OCI-M1 (cell line): ENCODE measurements at places on chromosomes 12 and 14.

DNA sequence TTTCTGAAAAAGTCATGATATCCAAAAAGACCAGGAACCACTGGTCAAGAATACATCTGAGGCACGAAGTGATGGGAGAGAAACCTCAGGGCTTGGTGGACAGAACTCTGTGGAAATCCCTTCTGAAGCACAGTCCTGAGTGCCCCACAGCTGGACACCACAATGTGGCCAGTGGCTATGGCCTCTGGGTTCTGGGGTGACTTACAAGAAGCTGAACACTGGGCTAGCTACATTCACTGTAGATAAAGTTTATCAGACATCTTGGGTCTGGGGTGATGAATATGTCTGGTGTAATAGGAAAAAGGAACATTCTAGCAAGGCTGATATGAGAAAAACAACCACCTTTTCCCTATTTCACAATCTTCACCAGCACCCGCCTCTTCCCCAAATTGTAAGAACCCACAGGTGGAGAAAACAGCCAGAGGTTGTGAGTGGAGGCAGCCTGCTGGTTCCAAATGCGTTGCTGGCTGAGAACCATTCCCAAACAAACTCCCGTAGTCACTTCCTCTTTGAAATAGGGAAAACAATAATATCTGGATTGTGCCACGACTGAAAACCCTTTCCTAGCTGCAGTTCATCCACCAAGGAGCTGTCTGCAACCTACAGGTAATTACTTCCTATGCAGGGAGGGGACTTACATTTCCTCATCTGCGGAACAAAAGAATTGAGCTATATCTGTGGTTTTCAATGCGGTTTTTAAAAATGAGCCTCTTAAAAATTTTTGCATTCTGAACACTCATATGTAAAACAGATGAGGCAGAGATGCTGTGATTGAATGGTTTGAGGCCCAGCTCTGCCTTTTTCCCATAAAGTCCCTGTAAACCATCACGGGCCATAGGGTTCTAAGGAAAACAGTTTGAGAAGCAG, 193.6 kb downstream of the SLC41A2 start:
- peak; percentile 55 for DNase-seq

- no peak for DNase-seq
These were observed 149.4 kb downstream of the BCL11B start for GRCh38 chr14:99122521-99123125.

DNA sequence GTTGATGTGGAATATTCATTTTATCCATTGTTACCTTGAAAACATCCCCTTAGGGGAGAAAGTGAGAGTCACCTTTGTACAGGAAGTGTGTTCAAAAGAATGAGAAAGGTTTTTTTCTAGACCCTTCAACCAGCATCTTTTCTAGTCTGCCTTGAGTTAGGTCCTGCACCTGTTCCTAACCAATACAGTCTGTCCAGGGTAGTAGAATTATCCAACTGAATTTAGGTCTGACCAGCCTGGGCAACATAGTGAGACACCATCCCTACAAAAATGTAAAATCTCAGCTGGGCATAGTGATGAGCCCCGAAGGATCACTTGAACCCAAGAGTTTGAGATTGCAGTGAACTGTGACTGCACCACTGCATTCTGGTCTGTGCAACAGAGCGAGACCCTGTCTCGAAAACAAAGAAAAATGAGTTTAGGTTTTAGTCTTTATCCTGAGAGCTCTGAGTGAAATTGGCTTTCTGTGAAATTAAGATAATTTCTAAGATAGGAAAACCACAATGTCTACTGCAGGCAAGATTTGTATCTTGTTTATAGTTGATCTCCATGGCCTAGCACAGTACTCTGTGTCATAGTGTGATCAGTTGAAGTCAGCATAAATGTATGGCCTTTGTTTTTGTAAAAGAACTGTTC, 25.2 kb downstream of the ARHGAP5 start:
- DNase-seq = no peak

DNA sequence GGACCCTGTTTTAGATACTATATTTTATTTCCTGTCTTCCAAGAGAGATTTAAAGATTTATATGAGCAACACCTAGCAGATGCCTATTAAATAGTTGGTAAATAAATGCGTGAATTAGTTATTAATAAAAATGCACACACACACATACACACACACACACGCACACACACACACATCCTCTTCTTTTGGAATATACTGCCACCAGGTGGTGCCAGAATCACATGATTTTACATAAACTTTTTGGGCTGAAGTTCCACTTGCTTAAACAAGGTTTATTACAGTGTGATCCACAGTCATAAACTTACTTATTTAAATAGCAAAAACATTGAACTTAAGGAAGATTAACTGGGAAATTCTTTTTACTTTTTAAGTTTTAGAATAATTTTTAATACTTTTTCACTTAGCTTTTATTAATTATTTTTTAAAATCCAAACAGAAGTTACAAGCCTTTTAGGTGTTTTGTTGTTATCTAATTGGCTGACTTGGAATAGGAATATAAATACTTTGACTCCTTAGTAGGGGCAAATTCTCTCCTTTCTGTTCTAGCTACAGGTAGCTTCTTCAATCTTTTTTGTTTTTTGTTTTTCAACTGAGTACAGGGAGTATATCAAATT, 17.5 kb downstream of the RAD51B start:
- peak; percentile 73 for DNase-seq

DNA sequence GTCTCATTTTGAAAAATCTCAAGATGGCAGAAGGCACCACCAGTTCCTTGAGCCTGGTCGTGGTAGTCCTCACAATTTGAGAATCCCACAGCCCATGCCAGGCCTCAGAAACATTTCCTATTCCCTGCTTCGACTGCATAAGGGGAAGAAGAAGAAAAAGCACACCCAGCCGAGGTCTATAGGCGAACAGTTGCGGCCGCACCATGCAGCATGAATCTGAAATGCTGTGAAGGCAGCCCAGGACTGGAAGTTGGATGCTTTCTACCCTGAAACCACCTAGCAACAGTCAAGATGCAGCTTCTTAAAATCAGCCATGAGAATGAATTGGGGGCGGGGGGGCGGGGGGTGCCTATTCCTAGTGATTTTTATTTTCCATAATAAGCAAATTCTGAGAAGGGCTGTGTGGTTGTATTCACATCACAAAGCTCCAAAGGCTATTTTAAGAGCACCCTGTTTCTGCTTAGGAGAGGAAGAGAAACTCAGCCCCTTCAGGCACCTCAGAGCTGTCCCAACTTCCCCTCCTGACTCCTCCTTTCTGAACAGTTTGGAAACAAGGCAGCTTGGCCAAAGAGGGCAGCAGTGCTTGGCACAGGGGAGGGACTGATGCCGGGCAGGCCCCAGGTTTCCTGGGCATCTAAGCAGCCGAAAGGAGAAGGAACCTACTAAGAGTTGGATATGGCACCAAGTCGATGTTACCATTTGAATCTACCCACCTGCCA, 172.5 kb upstream of the FOXN3 start:
- no peak for DNase-seq

DNA sequence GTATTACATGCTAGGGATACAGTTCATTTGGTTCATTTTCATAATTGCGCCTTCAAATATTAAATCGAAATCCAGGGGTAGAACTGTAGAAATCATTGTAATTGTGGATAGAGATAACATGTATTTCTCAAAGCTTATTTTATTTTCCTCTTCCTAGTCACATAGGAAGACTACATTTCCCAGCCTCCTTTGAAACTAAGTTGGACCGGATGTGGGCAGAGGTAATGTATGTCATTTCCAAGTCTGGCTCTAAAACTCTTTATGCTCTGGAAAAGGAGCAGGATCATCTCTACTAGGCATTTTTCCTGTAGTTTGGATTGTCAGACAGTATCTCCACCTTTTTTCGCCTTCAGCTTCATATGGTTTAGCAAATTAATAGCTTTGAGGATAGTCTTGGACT, 70.1 kb upstream of the CRY1 start:
- DNase-seq = no peak

- peak; percentile 19 for DNase-seq
These were observed 80.7 kb upstream of the METAP2 start for GRCh38 chr12:95393191-95393790.

GRCh38 chr14:81162941-81163340, 57.8 kb downstream of the GTF2A1 start:
- DNase-seq = peak; percentile 85

GRCh38 chr12:50107416-50108268, 3.8 kb downstream of the GPD1 start:
- DNase-seq = no peak

DNA sequence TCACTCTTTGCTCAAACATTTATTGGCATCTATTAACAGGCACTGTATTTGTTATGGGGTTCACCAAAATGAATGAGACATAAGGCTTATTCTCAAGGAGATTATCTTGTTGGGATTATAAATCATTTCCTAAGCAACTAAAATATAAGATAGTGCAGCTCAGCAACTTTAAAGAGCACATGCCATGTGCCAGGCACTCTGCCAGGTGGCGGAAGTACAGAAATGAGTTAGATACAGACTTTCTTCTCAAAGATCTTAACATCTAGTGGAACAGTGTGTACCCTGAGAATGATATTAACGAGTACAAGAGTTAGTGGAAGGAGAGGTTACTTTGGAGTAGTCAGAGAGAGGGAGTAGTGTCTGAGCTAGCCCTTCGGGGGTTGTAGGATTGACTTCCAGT, 28.4 kb upstream of the TOMM20L start:
- DNase-seq = no peak

DNA sequence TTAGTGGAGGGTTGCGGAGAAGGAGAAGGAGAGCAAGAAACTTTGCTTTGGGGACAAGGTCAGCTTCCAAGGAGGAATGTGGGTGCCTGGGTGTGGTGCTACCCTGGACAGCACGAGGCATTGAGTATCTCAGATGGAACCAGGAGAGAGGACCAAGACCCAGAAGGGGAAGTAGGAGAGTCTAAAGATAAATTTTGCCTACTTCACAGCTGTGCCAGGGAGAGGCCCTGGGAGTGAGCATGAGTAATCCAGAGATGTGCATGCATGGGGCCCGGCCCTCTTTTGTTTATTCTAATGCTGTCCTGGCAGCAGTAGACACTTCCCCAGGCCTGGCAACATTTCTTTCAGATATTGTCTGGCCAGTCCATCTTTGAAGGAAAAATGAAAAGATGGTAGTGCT, 49.5 kb upstream of the GNPNAT1 start:
- peak; percentile 16 for DNase-seq

- DNase-seq = no peak
These were observed 85.3 kb upstream of the PAWR start for GRCh38 chr12:79776111-79776510.

- no peak for DNase-seq
These were observed 68.9 kb downstream of the NCOR2 start for GRCh38 chr12:124498275-124499189.

DNA sequence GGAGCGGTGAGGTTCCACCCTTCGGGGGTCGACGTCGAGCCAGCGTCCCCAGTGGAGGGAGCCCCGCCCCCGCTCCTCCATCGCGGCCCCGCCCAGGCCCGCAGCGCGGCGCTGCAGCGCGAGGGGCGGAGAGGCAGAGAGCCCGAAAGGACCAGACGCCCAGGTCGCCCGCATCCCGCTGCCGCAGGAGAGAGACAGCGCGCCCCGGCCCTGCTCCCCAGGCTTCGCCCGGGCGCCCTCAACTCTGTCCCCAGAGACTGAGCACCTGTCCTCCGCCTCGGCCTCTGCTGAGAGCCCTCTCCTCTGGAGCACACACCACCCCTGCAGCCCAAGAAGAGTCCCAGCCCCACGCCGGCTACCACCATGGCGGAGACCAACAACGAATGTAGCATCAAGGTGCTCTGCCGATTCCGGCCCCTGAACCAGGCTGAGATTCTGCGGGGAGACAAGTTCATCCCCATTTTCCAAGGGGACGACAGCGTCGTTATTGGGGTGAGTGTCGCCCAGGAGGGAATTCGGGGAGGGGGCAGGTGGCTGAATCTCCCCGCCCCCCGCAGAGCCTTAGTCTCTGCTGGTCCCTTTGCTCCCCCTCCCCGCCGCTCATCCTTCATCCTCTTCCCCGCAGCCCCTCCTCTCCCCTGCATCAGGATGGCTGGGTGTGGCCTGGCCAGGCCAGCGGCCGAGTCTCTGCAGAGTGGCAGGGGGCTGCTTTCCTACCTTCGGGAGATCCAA, at the start of gene KIF5A:
Gene KIF5A, plus strand, starts transcription at position 136 of the 732 bp plus-strand sequence. Its CDS starts 228 bp downstream, at position 364.
- peak; percentile 62 for DNase-seq

DNA sequence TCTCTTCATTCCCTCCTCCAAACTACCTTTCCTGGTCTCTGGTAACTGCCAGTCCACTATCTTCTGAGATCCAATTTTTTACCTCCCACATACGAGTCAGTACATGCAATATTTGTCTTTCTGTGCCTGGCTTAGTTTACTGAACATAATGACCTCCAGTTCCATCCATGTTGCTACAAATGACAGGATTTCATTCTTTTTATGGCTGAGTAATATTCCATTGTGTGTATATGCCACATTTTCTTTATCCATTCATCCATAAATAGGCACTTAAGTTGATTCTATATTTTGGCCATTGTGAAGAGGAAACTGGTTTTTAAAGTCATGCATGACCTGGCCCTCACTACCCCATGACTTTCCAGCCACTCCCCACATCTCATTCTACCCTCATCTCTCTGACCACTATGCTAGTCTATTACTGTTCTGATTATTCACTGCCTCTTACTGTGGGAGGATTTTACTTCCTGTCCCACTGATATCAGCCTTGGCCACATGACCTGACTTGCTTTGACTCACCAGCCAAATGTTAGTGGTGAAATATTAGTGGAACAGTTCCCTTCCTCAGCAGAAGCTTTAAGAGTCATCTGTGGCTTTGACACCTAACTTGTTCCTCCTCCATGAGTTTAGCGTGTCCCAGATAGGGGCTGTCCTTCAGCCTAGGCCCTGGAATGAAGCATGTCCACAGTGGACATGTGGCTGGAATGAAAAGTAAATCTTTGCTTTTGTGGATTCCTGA, 52.2 kb downstream of the GOLGA5 start:
- peak; percentile 76 for DNase-seq

GRCh38 chr14:74691456-74691855, 21.4 kb downstream of the AREL1 start:
- DNase-seq = no peak

GRCh38 chr14:21072031-21072473, 1.9 kb downstream of the ARHGEF40 start:
- peak; percentile 84 for DNase-seq

DNA sequence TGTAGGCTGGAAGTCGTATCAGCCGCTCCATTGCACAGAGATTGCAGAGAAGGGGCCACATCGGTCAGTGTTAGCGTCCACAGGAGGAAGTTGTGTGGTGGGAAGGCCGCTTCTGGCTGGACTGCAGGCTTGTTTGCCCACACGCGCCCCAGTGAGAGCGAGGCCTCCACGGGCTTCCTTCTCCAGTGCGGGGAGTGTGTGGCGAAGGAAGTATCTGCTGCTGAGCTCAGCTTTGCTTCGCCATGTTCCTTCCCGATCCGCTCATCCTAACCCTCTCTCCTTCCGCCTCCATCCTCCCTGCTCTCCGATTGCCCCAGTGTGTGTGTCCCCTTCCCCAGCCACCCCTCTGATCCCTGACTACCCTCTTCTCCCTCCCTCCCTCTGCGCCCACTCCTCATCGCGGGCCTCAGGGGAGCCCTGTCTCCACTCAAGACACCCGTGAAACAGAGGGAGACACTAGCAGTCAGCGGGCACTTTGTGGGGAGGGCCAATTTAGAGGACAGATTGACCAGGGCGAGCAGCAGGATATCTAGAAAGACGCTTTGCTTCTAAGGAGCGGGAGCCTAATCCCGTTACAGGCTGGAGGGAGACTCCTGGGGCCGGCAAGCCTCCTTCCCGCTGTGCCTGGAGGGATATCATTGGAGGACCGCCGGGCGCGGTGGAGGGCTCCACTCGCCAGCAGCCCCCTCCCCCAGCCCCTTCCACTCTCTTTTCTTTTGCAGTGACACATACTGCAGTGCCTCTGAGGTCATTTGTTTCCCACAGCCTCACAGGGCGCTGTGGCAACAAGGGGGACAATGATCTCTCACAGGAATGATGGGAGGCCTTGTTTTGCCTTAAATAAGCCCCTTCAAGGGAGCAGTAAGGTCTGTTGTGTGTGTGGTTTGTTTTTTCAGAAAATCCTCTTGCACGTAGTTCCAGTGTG, 428.8 kb downstream of the ZFP36L1 start:
- DNase-seq = no peak
